ENCODE measurements at places on chromosomes 7 and 10. TPM values are rescaled to one million over a fixed set of nuclear protein-coding genes. Genes with fewer than 3 reads are reported as not detected.

Gene LDB3
- total RNA-seq: 0.07 TPM

Gene HOXA1
- 0.37 TPM for total RNA-seq

Gene OGDHL
- total RNA-seq: not detected

Gene TRIM74
- total RNA-seq: 1.6 TPM

Gene HOXA7
- total RNA-seq: not detected

DNA sequence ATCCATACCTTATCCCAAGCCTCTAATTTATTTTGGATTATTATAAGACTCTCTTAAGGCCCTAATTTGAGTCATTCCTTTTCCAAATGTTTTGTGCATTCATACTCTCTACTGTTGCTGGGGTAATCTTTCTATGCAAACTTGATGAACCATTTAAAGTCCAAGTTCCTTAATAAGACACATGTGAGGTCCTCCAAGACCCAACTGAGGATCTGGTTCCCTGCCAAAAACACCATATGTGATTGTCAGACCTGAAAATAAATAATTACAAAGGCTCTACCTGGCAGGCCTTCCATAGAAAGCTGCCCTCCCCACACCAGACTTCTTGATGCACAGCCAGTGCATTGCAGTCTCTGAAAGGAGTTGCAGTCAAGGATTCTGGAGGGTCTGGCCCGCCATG, 257.9 kb upstream of the AKR1E2 start:
- H3K36me3 ChIP-seq: no peaks in the 10 kb centered on the region
- H3K4me1 ChIP-seq: no peaks in the 10 kb centered on the region
- H3K4me3 ChIP-seq: no peak overlapping the region
- H3K27ac ChIP-seq: no peak overlapping the region

GRCh38 chr10:30190577-30191552, 131.5 kb upstream of the JCAD start:
- no peaks in the 10 kb centered on the region for H3K4me1 ChIP-seq
- H3K4me3 ChIP-seq: no peak overlapping the region
- H3K27me3 ChIP-seq: no peaks in the 10 kb centered on the region
- no peaks in the 10 kb centered on the region for H3K36me3 ChIP-seq
- DNase-seq: no peak
- H3K27ac ChIP-seq: no peak overlapping the region

GRCh38 chr7:33458581-33458980, 329.2 kb downstream of the BBS9 start:
- no peak overlapping the region for H3K4me3 ChIP-seq
- no peaks in the 10 kb centered on the region for H3K27me3 ChIP-seq
- H3K4me1 ChIP-seq: no peaks in the 10 kb centered on the region
- no peak for DNase-seq
- H3K36me3 ChIP-seq: no peaks in the 10 kb centered on the region

GRCh38 chr7:24980534-24981170, 674 bp upstream of the OSBPL3 start:
- no peak for DNase-seq
- peak overlapping the region; percentile 55 for H3K27ac ChIP-seq
- H3K36me3 ChIP-seq: no peaks in the 10 kb centered on the region
- H3K27me3 ChIP-seq: no peaks in the 10 kb centered on the region
- H3K4me3 ChIP-seq: peak overlapping the region; percentile 76

GRCh38 chr10:122253605-122254004, 17.5 kb upstream of the BTBD16 start:
- no peak overlapping the region for H3K27ac ChIP-seq
- H3K36me3 ChIP-seq: no peaks in the 10 kb centered on the region
- no peaks in the 10 kb centered on the region for H3K4me1 ChIP-seq
- no peak for DNase-seq
- H3K27me3 ChIP-seq: no peaks in the 10 kb centered on the region
- no peak overlapping the region for H3K4me3 ChIP-seq

DNA sequence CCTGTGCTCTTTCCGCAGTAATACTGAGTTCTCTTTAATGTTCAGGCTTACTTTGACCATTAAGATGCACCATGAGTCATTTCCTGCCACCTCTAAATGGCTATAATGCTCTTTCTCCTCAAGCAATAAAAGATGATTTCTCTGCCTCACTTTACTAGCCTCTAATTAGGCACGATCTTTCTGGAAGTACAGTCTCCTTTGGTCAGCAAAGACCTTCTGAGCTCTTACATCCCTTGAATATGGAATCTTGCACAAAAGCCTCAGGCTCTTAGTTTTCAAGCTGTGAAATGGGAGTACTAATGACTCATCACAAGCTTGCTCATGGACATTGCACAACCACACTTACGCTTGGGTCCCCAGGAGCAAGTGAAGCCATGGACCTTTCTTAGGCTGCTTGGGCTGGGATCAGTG, 85.9 kb downstream of the FRMD4A start:
- no peaks in the 10 kb centered on the region for H3K4me1 ChIP-seq
- H3K4me3 ChIP-seq: no peak overlapping the region
- H3K27me3 ChIP-seq: peaks cover 4% of the 10 kb centered on the region

GRCh38 chr10:126179637-126180036, 208.6 kb downstream of the ADAM12 start:
- no peaks in the 10 kb centered on the region for H3K27me3 ChIP-seq
- H3K27ac ChIP-seq: no peak overlapping the region
- peaks cover 15% of the 10 kb centered on the region for H3K4me1 ChIP-seq
- no peaks in the 10 kb centered on the region for H3K36me3 ChIP-seq

- DNase-seq: no peak
- H3K27ac ChIP-seq: no peak overlapping the region
- H3K27me3 ChIP-seq: no peaks in the 10 kb centered on the region
- no peaks in the 10 kb centered on the region for H3K36me3 ChIP-seq
Measured at GRCh38 chr10:72615970-72616369, 9.9 kb downstream of the MICU1 start.

DNA sequence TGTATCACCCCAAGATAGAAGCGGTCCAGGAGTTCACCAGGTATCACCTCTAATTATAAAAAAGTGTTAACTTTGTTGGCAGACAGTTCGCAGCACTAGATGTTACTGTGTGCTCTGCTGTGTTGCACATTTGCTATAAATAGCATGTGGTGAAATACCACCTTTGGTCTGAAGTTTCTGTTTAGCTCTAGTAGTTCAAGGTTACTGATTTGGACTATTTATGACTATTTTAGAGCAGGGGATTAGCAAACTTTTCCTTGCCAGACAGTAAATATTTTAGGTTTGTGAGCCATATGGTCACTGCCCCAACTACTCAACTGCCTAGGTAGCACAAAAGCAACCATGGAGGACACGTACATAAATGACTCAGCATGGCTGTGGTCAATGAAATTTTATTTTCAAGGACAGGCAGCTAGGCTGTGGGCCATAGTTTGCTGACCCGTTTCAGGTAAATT, 16.5 kb downstream of the DENND10 start:
- no peaks in the 10 kb centered on the region for H3K27me3 ChIP-seq
- H3K36me3 ChIP-seq: peaks cover 29% of the 10 kb centered on the region
- H3K4me3 ChIP-seq: no peak overlapping the region

GRCh38 chr10:6119962-6120361, 31.1 kb downstream of the RBM17 start:
- H3K27ac ChIP-seq: no peak overlapping the region
- H3K36me3 ChIP-seq: peaks cover 18% of the 10 kb centered on the region
- H3K4me3 ChIP-seq: no peak overlapping the region
- no peaks in the 10 kb centered on the region for H3K27me3 ChIP-seq

DNA sequence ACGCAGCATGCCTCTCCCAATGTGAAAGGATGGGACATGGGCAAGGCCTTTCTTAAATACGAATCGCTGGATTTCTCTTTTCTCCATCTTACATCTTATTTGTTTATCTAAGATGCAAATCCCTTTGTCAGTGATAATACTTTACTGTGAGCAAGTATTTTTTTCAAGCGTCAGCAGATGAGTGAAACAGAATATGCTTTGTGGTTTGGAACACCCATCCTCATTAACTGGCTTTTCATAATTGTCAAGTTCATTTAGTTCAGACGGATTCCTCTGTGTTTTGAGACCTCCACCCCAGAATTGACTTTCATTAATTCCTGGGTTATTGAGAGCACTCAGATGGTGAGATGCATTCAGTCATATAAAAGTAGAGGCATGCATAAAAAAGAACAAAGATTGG, 149.8 kb downstream of the NSUN6 start:
- DNase-seq: no peak
- no peaks in the 10 kb centered on the region for H3K27me3 ChIP-seq
- H3K4me1 ChIP-seq: no peaks in the 10 kb centered on the region
- no peak overlapping the region for H3K4me3 ChIP-seq

- DNase-seq: no peak
- H3K4me3 ChIP-seq: no peak overlapping the region
- no peaks in the 10 kb centered on the region for H3K4me1 ChIP-seq
- H3K27me3 ChIP-seq: peaks cover 7% of the 10 kb centered on the region
- H3K36me3 ChIP-seq: no peaks in the 10 kb centered on the region
Measured at GRCh38 chr7:45230083-45230482, 72.5 kb downstream of the RAMP3 start.

GRCh38 chr7:30996883-30997282, 33.1 kb downstream of the GHRHR start:
- DNase-seq: no peak
- no peak overlapping the region for H3K27ac ChIP-seq
- no peaks in the 10 kb centered on the region for H3K4me1 ChIP-seq
- no peaks in the 10 kb centered on the region for H3K27me3 ChIP-seq
- no peak overlapping the region for H3K4me3 ChIP-seq

DNA sequence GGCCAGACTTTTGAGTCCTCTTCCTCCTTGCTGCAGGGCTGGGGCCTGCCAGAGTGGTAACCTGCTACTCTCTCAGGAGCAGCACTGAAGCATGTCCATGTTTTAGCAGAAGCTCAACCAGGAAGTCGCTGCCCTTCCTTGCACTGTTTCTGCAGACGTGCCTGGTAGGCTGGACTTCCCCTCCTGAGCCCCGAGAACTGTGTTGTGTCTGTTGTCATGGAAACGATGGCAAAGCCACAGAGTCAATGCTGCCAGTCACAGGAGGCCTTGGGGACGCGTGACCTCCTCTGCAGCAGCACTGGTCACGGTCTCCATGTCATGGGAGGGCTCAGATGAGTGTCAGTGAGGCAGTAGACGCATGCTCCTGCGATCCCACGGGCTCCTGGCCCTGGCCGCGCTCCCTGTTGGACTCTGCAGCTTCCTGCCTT, 145.5 kb downstream of the FANK1 start:
- peaks cover 38% of the 10 kb centered on the region for H3K4me1 ChIP-seq
- H3K4me3 ChIP-seq: peak overlapping the region; percentile 49
- no peaks in the 10 kb centered on the region for H3K36me3 ChIP-seq
- DNase-seq: peak; percentile 99
- H3K27ac ChIP-seq: peak overlapping the region; percentile 96
- no peaks in the 10 kb centered on the region for H3K27me3 ChIP-seq

GRCh38 chr10:84987039-84987438, 658.6 kb downstream of the CCSER2 start:
- DNase-seq: no peak
- H3K27ac ChIP-seq: no peak overlapping the region
- H3K4me3 ChIP-seq: no peak overlapping the region
- H3K4me1 ChIP-seq: no peaks in the 10 kb centered on the region
- H3K27me3 ChIP-seq: no peaks in the 10 kb centered on the region

DNA sequence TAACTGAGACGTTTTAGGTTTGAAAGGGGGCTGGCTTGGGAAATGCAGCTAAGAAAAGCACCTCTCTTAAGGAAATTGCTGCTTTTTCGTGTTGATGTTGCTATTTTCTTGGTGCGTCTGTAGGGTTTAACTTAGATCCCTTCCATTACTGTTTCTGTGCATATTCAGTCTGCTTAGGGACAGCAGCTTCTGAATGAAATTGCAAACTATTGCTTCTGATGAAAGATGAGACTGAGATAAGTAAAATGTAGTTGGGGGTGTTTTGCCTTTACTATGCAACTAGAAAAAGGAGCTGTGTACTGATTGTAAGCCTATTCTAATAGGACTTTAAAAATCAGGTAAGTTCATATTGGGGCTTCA, 772 bp downstream of the HDAC9 start:
- peak overlapping the region; percentile 80 for H3K27ac ChIP-seq
- H3K4me3 ChIP-seq: peak overlapping the region; percentile 75
- no peaks in the 10 kb centered on the region for H3K36me3 ChIP-seq
- peak; percentile 48 for DNase-seq
- H3K27me3 ChIP-seq: no peaks in the 10 kb centered on the region

GRCh38 chr10:122237331-122237990, 33.6 kb upstream of the BTBD16 start:
- DNase-seq: no peak
- H3K4me1 ChIP-seq: no peaks in the 10 kb centered on the region
- no peaks in the 10 kb centered on the region for H3K27me3 ChIP-seq
- no peak overlapping the region for H3K4me3 ChIP-seq

GRCh38 chr10:4243651-4244050, 458.6 kb upstream of the KLF6 start:
- no peak overlapping the region for H3K4me3 ChIP-seq
- H3K4me1 ChIP-seq: no peaks in the 10 kb centered on the region
- no peak for DNase-seq

- no peaks in the 10 kb centered on the region for H3K36me3 ChIP-seq
- H3K27me3 ChIP-seq: no peaks in the 10 kb centered on the region
- no peak overlapping the region for H3K27ac ChIP-seq
- DNase-seq: peak; percentile 23
- peaks cover 34% of the 10 kb centered on the region for H3K4me1 ChIP-seq
- peak overlapping the region; percentile 99 for H3K4me3 ChIP-seq
Measured at GRCh38 chr10:986881-987619, 1.2 kb upstream of the GTPBP4 start.

DNA sequence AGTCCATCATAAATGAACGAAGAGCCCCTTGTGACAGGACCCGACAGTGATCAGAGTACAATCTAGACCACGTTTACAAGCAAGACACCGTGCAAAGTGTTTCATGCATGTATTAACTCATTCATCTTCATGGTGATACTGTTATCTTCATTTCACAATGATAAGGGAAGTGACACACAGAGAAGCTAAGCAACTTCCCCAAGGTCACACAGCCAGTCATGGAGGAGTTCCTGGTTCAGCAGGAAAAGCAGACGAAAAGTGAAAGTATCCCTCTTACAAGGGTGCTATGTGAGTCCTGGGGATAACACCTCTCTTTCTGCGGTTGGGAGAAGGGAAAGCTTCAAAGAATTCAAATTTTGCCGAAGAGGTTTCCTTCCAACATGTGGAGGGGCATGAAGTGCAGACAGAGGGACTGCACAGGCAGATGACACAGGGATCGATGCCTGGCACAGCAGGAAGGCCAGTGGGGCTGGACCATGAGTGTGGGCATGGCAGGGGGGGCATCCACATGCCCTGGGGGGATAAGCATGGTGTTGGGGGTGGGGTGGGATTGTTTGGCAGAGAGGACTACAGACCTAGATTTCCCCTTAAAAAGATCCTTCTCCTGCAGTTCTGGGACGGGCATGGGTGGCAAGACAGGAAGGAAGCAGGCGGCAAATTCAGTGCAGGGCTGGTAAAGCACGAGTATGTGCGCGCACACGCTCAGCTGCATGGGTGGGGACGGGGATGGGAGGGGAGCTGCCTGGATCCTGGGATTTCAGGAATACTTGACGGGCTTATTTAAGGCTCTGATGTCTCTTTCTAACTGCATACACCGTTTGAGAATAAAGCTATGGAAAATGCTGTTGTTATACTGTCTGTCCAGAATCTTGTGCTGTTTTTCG, 33.5 kb upstream of the DDC start:
- DNase-seq: no peak
- H3K4me3 ChIP-seq: no peak overlapping the region
- no peak overlapping the region for H3K27ac ChIP-seq
- no peaks in the 10 kb centered on the region for H3K27me3 ChIP-seq
- H3K36me3 ChIP-seq: no peaks in the 10 kb centered on the region
- H3K4me1 ChIP-seq: no peaks in the 10 kb centered on the region

Measured in B cell (primary cell).